ENCODE measurements at places on chromosomes 7 and 10. TPM values are rescaled to one million over a fixed set of nuclear protein-coding genes. Genes with fewer than 3 reads are reported as not detected.

CALCR gene
- total RNA-seq, result not detected

SFTPD gene
- total RNA-seq, result not detected

IL2RA gene
- not detected for total RNA-seq

ITPRID1 gene
- total RNA-seq, result not detected

GTF2IRD1 gene
- 4.5 TPM for total RNA-seq

WNT16 gene
- total RNA-seq, result not detected

IGFBP1 gene
- not detected for total RNA-seq

ASB15 gene
- total RNA-seq, result not detected

HEPACAM2 gene
- not detected for total RNA-seq

SPDYE11 gene
- not detected for total RNA-seq

SPDYE6 gene
- not detected for total RNA-seq

CTBP2 gene
- 62.7 TPM for total RNA-seq

SYNPO2L gene
- not detected for total RNA-seq

FEZF1 gene
- total RNA-seq, result not detected

CNTNAP2 gene
- total RNA-seq, result not detected

ADRB1 gene
- under 0.01 TPM for total RNA-seq

MKX gene
- not detected for total RNA-seq

UCN3 gene
- total RNA-seq, result not detected

EBLN1 gene
- not detected for total RNA-seq

GNGT1 gene
- total RNA-seq, result not detected

ADRA2A gene
- not detected for total RNA-seq

RBP4 gene
- total RNA-seq, result not detected

CTNNA3 gene
- total RNA-seq, result not detected

ITIH5 gene
- total RNA-seq, result not detected

DPP6 gene
- total RNA-seq, result not detected

STEAP4 gene
- not detected for total RNA-seq

ARHGAP12 gene
- 35.7 TPM for total RNA-seq

TLL2 gene
- not detected for total RNA-seq

PDE6C gene
- total RNA-seq, result not detected

TMEM254 gene
- total RNA-seq, result 3.6 TPM

SPDYE1 gene
- total RNA-seq, result not detected

KLF14 gene
- total RNA-seq, result 0.15 TPM

OPN1SW gene
- not detected for total RNA-seq

TUBB8 gene
- total RNA-seq, result not detected

CFTR gene
- not detected for total RNA-seq

NKX1-2 gene
- total RNA-seq, result not detected

CHRM2 gene
- total RNA-seq, result not detected

SYT15 gene
- not detected for total RNA-seq

COL26A1 gene
- not detected for total RNA-seq

NUTM2D gene
- 0.65 TPM for total RNA-seq

VPS37D gene
- total RNA-seq, result 2.9 TPM

PILRA gene
- not detected for total RNA-seq

OR6B1 gene
- total RNA-seq, result not detected

WIPF3 gene
- total RNA-seq, result not detected

SH2D4B gene
- 0.30 TPM for total RNA-seq
